ENCODE measurements at places on chromosomes 5 and 9.
A peak's percentile ranks its signal among the peaks of the same experiment; 100 is the strongest.

DNA sequence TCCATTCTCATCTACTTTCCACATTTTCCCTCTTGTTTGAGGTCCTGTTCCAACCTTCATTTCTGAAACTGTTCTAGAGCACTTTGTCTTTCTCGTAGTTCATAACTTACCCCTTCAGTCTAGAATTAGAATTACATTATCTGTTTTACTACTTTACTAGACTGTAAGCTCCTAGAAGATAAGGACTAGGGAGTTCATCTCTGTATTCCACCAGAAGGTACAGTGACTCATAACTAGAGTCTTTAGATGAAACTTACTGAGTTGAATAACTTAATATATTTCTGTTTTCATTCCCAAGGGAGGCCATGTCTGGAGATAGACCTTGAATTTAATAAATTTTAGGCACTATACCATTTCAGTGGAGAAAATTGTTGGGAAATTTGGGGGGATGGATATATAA lies 38.7 kb downstream of the G3BP1 start:
- DNase-seq = no peak

DNA sequence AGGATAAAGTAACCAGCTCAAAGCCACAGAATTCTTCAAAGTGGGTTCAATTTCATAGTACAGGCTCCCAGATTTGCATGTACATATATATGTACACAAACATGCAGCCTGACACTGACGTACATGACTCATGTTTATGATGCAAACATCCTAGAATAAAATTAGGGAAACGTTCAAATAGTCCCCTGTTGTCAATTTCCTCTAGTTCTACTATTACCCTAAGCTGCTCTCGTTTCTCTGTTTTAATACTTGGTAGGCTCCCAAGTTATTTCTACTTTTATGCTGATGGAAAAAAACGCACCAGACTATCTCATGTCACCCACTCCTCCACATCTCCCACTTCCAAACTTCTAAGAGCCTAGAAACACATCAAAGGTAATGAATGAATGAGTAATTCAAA lies 229.7 kb downstream of the EPB41L4A start:
- DNase-seq = no peak

DNA sequence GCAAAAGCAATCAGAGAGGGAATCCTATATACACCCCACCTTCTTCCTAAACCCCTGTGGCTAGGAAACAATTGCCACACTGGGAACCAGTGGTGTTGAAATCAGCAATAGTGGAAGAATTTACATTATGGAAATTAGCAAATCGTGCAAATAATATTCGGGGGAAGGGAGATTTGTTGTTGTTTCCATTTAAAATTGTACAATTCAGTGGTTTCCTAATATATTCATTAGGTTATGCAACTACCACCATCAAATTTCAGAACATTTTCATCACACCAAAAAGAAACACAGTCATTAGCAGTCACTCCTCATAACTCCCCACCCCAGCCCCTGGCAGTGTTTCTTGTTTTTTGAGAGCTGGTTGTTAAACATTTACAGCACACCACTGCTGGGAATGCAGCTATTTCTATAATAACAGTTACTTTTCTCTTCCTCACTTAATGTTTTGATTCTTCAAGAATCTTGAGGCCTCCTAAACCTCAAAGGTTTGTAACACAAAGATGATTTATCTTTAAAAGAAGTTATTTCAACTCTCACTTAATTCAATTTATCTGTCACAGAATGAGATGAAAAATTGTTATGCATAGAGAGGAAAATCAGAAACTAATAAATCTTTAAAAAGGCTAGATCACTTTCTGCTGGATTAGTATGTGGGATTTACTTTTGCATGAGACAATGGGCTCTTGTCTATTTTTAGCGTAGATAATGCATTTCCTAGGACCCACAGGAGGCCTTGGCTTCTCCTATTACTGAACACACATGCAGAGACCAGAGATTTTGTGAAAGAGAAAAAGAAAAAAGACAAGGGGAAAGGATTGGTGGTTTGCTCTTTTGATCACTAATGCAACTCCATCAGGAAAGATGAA lies 91.8 kb upstream of the DAPK1 start:
- DNase-seq = no peak

- DNase-seq = no peak
Observed at GRCh38 chr5:102767862-102768261, 12.8 kb downstream of the PAM start.

- no peak for DNase-seq
Observed at GRCh38 chr9:109171926-109172325, 4.9 kb upstream of the FRRS1L start.

GRCh38 chr5:133140311-133140710 lies 88.5 kb downstream of the HSPA4 start:
- DNase-seq = peak; percentile 41
